ENCODE measurements at places on chromosomes 1 and 21.
A peak's percentile ranks its signal among the peaks of the same experiment; 100 is the strongest.

DNA sequence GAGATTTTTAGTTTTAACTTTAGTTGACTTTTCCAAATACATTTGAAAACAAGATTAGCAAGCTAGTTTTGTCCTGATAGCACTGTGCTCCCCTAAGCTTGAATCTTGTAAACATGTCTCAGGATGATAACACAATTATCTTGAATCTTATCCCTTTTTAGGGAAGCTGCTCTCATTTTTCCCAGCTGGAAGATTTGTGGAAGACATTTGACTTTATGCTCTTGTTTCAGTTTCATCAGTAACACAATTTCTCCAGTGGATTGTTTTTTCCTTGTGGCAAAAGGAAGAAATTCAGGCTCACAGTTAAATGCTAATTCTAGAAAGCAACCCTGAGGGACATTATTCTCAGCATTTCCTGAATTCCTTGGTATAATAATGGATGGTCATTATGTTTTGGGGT is 88.8 kb downstream of the CDC7 start:
- DNase-seq: no peak

GRCh38 chr1:36400514-36400824 is 2.8 kb upstream of the LSM10 start:
- no peak for DNase-seq

DNA sequence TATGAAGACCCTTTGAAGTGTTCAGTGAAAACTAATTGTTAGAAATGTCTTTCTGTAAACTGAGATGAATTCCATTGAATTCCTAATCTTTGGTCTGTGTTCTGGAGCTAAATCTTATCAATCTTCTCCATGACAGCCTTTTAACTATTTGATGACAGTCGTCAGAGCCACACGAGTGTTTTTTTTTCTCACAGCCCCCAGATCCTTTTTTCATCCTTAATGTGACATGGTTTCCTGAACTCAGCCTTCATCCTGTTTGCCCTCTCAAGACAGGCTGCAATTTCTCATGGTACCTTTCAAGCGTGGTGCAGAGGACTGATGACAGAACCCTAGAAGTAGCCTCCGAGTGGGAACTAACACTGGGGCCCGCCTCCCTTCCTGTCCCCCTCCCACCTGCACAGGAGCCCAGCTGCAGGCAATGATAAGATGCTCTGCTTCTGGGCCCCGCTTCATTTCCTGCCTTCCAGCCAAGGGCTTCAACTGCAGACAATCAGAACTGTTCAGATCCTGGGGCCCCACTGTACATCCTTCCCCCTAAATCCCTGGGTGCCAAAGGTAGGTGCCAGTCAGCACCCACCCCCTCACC is 114.6 kb upstream of the VAV3 start:
- no peak for DNase-seq

GRCh38 chr1:37947364-37947763 is 511 bp upstream of the INPP5B start:
- no peak for DNase-seq

GRCh38 chr1:61279570-61279969 is 197.2 kb downstream of the NFIA start:
- no peak for DNase-seq

DNA sequence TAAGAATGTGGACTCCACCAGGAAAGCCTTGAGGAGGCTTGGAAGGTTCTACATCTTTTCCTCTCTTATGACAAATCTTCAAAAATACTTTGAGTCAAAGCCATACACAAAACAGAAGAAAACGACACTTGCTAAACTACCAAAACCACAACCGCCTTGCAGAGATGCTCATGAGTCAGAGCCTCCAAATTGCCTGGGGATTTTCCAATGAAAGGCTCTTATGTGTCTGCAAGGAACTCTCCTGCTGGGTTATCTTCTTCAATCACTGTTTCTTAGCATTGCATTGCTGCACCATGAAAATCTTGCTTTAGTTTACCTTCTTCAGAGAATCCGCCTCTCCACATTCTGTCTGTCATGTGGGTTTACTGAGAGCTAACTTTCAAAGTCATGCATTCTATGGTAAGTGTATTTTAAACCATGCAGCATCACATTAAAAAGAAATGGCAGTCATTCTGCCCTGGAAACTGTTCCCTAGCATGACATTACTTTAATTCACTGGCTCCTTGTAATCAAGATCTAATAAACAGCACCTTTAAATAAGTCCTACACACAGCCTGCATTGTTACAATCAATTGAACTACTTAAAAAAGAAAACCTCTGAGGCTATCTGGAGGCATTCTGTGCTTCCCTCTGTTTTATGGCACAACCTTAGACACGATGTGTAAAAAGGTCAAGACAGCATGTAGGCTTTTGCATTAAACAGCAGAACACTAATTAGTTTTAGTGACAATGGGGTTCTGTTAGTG is 210.0 kb upstream of the FOXD3 start:
- peak; percentile 73 for DNase-seq

- DNase-seq: peak; percentile 89
Measured at GRCh38 chr1:178609015-178609414, 96.1 kb downstream of the TEX35 start.

GRCh38 chr1:58699011-58699762 is 675 bp downstream of the MYSM1 start:
- DNase-seq: no peak

DNA sequence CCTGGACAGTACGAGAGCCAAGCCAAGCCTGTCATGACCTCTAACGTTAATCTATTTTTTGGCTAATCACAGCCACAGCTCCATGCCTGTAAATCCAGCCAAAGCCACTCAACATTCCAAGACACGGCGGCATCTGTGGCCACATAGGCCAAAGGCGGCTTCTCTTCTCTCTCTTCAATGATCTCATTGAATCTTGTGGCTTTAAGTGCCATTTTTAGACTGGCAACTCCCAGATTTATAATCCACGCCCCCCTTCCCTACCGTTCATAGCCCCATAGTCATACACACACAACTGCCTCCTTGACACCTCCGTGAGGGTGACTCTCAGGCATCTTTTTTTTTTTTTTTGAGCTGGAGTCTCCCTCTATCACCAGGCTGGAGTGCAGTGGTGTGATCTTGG is 5.7 kb upstream of the SELENON start:
- no peak for DNase-seq

DNA sequence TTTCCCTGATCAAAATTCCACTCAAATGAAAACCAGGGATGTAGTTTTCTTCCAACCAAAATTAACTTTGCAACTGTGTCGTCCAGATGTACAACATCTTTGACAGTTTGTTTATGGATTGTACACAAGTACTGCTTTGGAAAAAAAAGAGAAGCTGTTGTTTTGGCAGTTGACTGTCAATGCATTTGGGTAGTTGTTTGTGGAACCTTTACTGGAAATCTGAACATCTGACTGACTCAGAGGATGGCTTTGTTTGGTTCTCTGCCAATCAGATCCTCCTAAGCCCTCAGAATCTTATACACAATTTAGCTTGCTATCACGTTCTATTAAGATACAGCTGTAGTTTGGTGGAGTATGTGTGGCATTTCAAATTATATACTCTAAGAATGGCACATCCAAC is 195.0 kb downstream of the KCNK2 start:
- DNase-seq: peak; percentile 65

DNA sequence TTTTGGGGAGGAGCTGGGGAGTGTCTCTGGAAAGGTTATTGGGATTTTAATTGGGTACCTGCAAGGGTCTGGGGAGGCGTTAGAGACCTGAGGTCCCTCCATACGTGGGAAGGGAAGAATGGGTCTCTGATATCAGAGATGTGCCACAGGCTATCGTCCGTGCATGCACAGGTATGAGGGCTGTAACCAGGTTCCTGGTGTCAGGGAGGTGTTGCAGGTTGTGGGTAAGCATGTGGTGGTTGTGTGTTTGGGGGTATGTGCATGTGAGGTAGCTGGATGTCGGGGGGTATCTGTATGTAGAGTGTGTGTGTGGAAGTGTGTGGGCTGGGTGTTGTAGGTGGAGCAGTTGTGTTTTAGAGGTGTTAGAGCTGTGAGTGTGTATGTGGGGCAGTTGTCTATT is 8.3 kb downstream of the AHDC1 start:
- no peak for DNase-seq

GRCh38 chr1:212954514-212954913 is 4.2 kb downstream of the VASH2 start:
- no peak for DNase-seq

- DNase-seq: no peak
Measured at GRCh38 chr1:207172885-207173284, 68.9 kb downstream of the C4BPA start.

GRCh38 chr1:57401671-57402070 is 22.2 kb downstream of the DAB1 start:
- DNase-seq: no peak

GRCh38 chr1:50285994-50286393 is 137.2 kb downstream of the DMRTA2 start:
- no peak for DNase-seq

DNA sequence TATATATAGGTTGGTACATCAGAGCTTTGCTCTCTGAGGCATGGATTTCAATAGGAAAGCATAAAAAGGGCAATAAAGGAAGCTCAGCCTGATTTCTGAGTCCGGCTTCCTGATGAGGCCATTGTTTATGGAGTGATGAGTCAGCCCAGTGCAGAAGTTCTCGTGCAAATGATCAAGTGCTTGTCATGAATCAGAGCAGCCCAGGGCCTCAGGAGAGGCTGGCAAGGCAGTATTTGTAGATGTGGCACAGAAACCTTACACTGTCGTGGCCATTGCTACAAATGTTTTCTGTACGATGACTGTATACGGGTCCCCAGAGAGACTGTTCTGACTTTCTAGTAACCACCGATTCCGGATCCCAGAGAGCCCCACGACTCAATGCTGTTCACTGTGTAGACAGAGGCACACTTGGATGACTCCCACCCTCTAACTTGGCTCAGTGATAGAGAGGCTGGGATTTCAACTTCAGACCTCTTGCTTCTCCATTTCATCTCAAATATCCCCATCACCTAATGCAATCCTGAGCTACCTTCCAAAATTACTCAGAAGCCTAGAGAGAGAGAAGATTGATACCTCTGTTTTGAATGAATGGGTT is 26.8 kb downstream of the UMODL1 start:
- peak; percentile 97 for DNase-seq

DNA sequence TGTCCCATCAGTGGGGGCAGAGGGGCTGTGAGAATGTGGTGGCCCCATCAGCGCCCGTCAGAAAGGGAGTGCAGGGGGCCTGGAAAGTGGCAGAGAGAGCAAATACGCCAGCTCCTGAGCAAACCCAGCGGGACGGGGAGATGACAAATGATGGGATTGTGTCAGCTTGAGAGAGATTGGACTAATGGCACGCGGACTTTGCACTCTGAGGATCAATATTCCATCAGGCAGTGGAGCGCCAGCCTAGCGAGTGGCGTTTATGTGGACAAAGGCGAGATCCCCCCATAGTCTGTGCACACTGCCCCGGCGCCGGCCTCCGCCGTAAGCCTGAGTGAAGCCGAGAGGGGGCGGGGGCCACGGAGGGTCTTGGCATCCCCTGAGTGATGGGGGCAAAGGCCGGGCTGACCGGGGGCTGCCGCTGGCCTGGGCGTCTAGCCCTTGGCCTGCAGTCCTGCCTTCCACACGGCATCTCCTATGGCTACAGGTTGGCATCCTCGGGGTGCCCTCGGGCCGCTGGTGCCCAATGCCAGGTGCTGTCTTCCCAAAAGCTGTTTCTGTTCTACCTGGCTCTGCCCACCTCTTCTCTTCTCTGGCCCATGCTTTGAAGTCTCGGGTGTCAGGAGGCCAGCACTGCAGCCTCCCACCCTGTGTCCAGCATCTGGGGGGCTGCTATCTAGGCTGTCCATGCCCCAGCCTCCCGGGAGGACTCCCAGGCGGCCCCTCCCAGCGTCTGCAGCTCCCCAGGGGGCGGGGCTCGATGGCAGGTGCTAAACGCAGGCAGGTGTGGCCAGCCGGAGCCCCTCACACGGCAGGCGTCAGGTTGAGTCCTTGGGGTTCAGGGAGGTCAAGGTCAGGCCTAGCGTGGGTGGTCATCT is 46.5 kb downstream of the PRDM16 start:
- no peak for DNase-seq

DNA sequence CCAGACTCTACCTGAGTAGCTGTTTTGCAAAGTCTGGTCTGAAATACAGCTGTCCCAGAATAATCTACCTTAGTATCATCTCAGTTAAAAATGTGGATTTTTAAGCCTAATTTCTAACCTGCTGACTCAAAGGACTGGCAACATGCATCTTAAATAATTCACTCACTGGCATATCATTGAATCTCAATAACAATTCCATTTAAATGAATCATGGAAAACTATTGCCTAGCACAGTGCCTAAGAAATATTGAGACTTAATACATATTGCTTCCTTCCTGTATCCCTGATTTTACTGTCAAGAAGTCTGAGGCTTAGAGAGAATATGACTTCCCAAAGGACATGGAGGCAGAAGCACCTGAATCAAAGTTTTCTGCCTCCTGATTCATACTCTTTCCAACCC is 3.1 kb downstream of the CCDC190 start:
- peak; percentile 32 for DNase-seq

DNA sequence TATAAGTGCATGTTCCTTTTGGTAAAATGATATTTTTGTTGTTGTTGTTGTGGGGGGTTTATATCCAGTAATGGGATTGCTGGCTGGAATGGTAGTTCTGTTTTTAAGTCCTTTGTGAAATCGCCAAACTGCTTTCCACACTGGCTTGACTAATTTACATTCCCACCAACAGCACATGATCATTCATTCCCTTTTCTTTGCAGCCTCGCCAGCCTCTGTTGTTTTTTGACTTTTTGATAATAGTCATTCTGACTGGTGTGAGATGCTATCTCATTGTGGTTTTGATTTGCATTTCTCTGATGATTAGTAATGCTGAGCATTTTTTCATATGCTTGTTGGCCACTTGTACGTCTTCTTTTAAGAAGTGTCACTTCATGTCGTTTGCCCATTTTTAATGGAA is 188.5 kb upstream of the CHRM3 start:
- DNase-seq: no peak

GRCh38 chr1:221712776-221713431 is 29.0 kb downstream of the DUSP10 start:
- no peak for DNase-seq

- DNase-seq: no peak
Measured at GRCh38 chr1:169521226-169521625, 35.5 kb upstream of the SLC19A2 start.

DNA sequence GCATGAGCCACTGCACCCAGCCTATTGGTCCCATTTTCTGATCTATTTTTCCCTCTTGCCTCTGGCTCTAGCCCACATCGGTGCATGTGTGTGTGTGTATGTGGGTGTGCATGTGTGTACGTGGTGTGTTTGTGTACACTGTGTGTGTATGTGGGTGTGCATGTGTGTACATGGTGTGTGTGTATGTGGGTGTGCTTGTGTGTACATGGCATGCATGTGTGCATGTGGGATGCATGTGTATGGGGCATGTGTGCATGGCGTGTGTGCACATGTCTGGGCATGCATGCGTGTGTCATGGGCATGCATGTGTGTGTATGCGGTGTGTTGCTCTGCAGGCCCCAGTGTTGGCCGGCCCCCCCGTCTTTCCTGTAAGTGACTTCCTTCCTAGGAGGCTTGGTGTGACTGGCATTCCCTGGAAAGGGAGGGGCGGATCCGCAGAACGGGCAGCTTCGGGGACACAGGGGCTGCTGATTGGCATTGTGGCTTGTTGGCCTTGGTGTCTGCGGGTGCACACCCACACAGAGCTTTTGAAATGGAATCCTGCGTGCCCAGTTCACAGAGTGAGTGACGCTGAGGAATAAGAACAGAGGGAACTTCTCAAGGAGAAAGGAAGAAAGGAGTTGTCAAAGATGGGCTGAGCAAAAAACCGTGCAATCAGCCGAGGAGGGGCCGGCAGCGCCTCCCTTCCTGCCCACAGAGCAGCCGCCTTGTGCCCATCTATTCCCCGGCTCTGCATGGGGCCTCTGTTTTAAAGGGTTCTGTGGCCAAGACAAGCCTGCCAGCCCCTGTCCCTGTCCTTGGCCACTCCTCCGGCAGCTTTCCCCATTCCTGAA is 8.0 kb downstream of the PDXK start:
- DNase-seq: no peak

Data from adipocyte (in vitro differentiated cells).